ENCODE measurements at places on chromosomes 2 and 18.

- H3K36me3 ChIP-seq, result no peaks in the 10 kb centered on the region
- no peak for DNase-seq
- peaks cover 22% of the 10 kb centered on the region for H3K4me1 ChIP-seq
- no peak overlapping the region for H3K4me3 ChIP-seq
Measured at GRCh38 chr2:240955306-240956170, 42.9 kb upstream of the SNED1 start.

GRCh38 chr2:65436169-65436823 lies 3.9 kb upstream of the SPRED2 start:
- no peaks in the 10 kb centered on the region for H3K27me3 ChIP-seq
- H3K36me3 ChIP-seq, result no peaks in the 10 kb centered on the region
- peak overlapping the region; percentile 84 for H3K27ac ChIP-seq
- peak; percentile 55 for DNase-seq
- H3K4me1 ChIP-seq, result peaks cover 47% of the 10 kb centered on the region
- H3K4me3 ChIP-seq, result peak overlapping the region; percentile 73

- H3K27ac ChIP-seq, result no peak overlapping the region
- H3K27me3 ChIP-seq, result peaks cover 83% of the 10 kb centered on the region
- no peak for DNase-seq
- no peaks in the 10 kb centered on the region for H3K4me1 ChIP-seq
- no peaks in the 10 kb centered on the region for H3K36me3 ChIP-seq
- H3K4me3 ChIP-seq, result no peak overlapping the region
Measured at GRCh38 chr2:118047380-118047826, 33.5 kb upstream of the CCDC93 start.

DNA sequence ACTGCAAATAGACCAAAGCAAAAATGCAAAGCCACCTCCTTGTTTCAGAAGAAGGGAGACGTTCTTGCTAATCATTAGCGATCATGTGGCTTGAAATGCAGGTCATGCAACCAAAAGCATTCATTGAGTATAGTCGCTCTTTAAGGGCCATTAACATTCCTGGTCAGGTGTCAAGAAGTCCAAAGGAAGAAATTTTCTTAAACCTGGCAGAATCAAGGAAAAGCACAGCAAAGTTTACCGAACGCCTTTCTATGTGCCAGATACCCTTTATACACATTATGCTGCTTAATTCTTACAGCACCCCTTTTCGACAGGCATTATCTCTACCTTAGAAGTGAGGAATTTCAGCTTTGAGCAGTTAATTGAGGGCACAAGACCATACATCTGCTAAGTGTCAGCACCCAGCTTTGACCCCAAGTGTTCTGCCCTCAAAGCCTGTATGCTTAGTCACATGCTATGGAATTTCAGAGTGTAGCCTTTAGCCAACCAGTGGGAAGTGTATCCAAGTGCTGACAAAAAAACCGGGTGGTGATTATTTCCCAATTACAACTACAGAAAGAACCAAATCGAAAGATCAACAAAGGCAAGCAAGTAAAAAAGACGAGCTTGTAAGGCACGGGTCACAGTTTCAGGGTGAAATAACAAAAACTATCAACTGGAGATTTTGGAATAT lies 70.8 kb downstream of the EPHA4 start:
- H3K4me3 ChIP-seq, result no peak overlapping the region
- no peak for DNase-seq
- H3K27ac ChIP-seq, result no peak overlapping the region
- no peaks in the 10 kb centered on the region for H3K36me3 ChIP-seq
- no peaks in the 10 kb centered on the region for H3K27me3 ChIP-seq
- no peaks in the 10 kb centered on the region for H3K4me1 ChIP-seq

DNA sequence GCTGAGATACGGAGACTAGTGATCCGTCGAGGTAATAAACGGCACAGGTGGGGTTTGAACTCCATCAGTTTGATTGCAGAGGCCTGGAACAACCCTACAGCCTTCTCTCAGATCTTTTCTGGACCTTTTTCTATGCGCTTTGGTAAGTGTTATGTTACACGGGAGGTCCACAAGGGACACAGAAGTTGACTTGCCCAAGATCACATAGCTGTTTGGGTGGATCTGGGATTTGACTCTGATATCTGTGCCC lies 1.1 kb upstream of the DNPEP start:
- H3K27me3 ChIP-seq, result no peaks in the 10 kb centered on the region
- H3K27ac ChIP-seq, result peak overlapping the region; percentile 98
- no peak for DNase-seq
- H3K4me3 ChIP-seq, result no peak overlapping the region
- H3K4me1 ChIP-seq, result peaks cover 19% of the 10 kb centered on the region
- H3K36me3 ChIP-seq, result peaks cover 29% of the 10 kb centered on the region

GRCh38 chr2:175838979-175839378 lies 163.1 kb downstream of the LNPK start:
- H3K27ac ChIP-seq, result no peak overlapping the region
- no peaks in the 10 kb centered on the region for H3K27me3 ChIP-seq
- no peak overlapping the region for H3K4me3 ChIP-seq
- H3K4me1 ChIP-seq, result no peaks in the 10 kb centered on the region

GRCh38 chr2:7726989-7727388 lies 809.8 kb downstream of the RNF144A start:
- no peaks in the 10 kb centered on the region for H3K4me1 ChIP-seq
- H3K4me3 ChIP-seq, result peak overlapping the region; percentile 9
- no peak for DNase-seq

DNA sequence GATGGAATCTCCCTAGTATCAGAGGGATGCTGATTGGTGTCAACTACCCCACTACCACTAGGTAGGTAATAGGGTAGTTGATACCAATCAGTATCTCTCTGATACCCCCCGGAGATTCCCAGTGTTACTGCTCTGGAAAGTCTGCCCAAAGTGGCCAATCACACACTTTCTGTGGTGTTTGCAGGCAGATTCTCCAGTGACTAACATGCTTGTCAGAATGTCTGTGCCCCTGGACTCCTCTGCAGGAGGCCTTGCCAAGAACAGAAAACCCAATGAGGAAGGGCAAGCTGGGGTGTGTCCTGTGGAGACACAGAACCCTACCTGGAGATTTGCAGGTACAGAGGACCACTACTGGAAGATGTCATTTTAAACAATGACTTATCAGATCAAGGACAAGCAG lies 135.1 kb downstream of the RIT2 start:
- no peaks in the 10 kb centered on the region for H3K4me1 ChIP-seq
- H3K4me3 ChIP-seq, result no peak overlapping the region

DNA sequence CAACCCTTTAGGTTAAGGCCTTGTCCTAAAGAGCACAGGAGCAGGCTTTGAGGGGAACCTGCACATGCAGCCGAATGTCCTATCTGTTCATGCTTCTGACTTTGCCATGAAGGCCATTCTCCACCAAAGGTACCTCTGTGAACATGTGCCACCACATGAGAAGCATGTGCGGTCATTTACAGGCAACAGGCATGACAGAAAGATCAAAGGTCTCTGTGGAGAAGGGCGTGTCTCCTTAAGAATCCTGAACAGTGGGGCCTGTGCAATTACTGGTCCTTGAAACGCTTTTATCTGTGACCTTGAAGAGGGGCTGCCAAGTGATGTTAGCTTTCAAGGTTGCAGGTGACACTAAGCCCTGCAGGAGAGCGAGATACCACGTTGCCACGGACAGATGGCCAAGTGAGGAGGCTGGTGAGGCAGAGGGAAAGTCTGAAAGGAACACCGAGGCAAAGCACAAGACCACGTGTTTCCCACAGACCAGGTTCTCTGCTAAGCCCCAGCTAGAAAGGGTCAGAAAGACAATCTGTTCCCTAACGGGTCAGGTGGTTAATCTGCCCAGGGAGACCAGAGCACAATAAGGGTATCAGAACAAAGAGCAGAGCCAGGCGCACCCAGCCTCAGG lies 19.5 kb upstream of the POMC start:
- H3K27ac ChIP-seq, result no peak overlapping the region
- no peaks in the 10 kb centered on the region for H3K36me3 ChIP-seq
- H3K27me3 ChIP-seq, result no peaks in the 10 kb centered on the region
- H3K4me1 ChIP-seq, result no peaks in the 10 kb centered on the region
- DNase-seq, result no peak

DNA sequence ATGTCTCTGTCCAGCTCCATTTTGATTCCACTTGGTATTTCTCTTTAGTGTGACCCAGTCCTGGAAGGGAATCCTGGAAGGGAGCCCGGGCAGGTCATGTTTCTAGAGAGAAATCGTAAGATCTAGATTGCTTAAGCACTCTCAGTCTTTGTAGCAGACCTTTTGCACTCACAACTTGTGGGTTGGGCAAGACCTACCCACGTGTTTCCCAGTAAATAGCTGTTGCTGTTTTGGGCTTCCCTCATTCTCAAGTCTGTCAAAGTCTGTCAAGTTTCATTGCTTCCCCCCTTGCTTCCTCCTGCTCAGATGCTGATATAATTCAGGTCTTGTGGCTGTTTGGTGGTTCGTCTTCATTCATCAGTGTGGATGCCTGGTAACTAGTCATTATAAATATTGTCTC lies 17.4 kb upstream of the NEMP2 start:
- no peak for DNase-seq
- no peak overlapping the region for H3K27ac ChIP-seq
- H3K27me3 ChIP-seq, result no peaks in the 10 kb centered on the region

GRCh38 chr2:60512062-60512622 lies 41.3 kb downstream of the BCL11A start:
- peak overlapping the region; percentile 46 for H3K27ac ChIP-seq
- H3K4me3 ChIP-seq, result no peak overlapping the region
- no peaks in the 10 kb centered on the region for H3K36me3 ChIP-seq
- no peak for DNase-seq
- no peaks in the 10 kb centered on the region for H3K27me3 ChIP-seq
- peaks cover 33% of the 10 kb centered on the region for H3K4me1 ChIP-seq

- H3K4me3 ChIP-seq, result no peak overlapping the region
- no peaks in the 10 kb centered on the region for H3K27me3 ChIP-seq
- DNase-seq, result no peak
- H3K36me3 ChIP-seq, result no peaks in the 10 kb centered on the region
Measured at GRCh38 chr2:214034417-214034816, 376.4 kb upstream of the VWC2L start.

GRCh38 chr2:226691255-226691654 lies 108.4 kb downstream of the IRS1 start:
- H3K4me1 ChIP-seq, result no peaks in the 10 kb centered on the region
- DNase-seq, result no peak
- H3K4me3 ChIP-seq, result no peak overlapping the region
- no peaks in the 10 kb centered on the region for H3K36me3 ChIP-seq
- no peak overlapping the region for H3K27ac ChIP-seq
- no peaks in the 10 kb centered on the region for H3K27me3 ChIP-seq

DNA sequence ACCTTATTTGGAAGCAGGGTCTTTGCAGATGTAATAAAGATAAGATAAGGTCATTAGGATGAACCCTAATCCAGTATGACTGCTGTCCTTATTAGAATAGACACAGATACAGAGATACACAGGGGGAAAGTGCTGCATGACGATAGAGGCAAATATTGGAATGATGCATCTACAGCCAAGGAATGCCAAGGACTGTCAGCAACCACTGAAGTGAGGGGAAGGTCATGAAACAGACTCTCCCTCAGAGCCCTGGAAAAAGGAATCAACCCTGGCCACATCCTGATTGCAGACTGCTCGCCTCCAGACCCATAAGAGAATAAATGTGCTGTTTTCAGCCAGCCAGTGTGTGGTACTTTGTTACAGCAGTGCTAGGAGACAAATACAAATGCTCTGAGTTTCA lies 14.8 kb downstream of the TMEM237 start:
- H3K4me3 ChIP-seq, result no peak overlapping the region
- no peaks in the 10 kb centered on the region for H3K4me1 ChIP-seq
- no peak overlapping the region for H3K27ac ChIP-seq
- no peak for DNase-seq

GRCh38 chr2:229669841-229670240 lies 44.5 kb downstream of the DNER start:
- no peaks in the 10 kb centered on the region for H3K4me1 ChIP-seq
- no peak overlapping the region for H3K27ac ChIP-seq
- no peak overlapping the region for H3K4me3 ChIP-seq
- DNase-seq, result no peak
- H3K36me3 ChIP-seq, result no peaks in the 10 kb centered on the region

DNA sequence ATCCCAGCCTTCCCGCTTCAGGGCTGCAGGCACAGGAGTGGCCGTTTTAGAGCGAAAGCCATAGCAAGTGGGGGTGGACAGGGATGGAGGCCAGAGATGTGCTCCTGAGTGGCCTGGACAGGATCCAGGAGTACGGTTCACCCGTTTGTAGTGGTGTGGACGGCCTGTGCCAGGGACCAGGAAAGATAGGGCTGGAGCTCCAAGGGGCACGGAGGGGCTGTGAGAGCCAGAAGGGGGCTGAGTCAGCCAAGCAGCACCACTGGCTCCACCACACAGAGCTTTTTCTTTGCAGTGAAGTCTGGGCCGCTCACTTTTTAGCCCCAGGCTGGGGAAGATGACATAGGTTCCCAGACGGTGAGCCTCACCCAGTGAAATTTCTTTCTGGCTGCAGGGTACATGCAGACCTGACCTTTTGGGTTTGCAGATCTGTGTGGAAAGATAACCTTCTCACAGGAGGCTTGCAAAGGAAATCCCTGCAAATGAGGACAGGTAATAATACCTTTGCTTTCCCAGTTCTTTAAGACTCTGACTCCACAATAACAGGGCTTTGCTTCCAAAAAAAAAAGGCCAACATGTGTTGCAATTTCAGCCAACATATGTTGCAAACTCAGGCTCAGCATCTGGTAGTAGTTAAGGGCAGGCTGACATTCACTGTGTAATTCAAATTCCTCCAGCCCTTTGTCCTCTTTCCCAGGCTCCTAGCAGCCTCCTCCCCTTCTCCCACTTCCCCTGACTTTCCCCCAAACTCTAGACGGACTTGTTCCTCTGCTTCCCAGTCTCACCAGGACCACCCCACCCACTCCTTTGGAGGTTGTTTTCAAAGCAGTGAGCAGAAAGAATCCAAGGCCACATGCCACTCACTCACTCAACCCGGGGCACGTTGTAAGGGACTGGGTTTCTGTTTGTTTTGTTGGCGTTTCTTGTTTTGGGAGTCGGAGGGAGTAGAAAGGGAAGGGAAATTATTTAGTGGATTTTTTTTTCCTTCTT lies 20.3 kb upstream of the LAPTM4A start:
- H3K36me3 ChIP-seq, result no peaks in the 10 kb centered on the region
- H3K27ac ChIP-seq, result peak overlapping the region; percentile 78
- H3K4me3 ChIP-seq, result no peak overlapping the region
- peaks cover 50% of the 10 kb centered on the region for H3K4me1 ChIP-seq
- no peaks in the 10 kb centered on the region for H3K27me3 ChIP-seq
- no peak for DNase-seq

DNA sequence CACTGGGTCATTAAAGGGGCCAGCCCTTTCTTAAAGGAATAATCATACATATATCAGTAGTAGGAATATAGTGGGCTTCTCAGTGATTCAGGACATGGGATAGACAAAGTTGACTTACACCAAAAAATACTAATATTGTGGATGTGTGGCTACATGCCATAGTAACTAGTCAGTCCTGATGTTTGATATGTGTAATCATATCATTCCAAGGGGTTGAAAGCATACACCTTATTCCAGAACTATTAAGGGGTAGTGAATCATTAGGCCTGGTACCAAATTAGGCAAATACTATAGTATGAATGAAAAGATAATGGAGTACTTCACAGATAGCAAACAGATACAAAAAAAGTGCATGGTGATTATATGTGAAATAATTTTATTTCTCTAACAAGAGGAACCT lies 814.9 kb upstream of the NRXN1 start:
- H3K4me3 ChIP-seq, result no peak overlapping the region
- no peaks in the 10 kb centered on the region for H3K27me3 ChIP-seq
- no peak for DNase-seq
- H3K27ac ChIP-seq, result no peak overlapping the region
- no peaks in the 10 kb centered on the region for H3K4me1 ChIP-seq
- no peaks in the 10 kb centered on the region for H3K36me3 ChIP-seq
